Kidney epithelial cell (primary cell): ENCODE measurements at places on chromosomes 1 and 21.

DNA sequence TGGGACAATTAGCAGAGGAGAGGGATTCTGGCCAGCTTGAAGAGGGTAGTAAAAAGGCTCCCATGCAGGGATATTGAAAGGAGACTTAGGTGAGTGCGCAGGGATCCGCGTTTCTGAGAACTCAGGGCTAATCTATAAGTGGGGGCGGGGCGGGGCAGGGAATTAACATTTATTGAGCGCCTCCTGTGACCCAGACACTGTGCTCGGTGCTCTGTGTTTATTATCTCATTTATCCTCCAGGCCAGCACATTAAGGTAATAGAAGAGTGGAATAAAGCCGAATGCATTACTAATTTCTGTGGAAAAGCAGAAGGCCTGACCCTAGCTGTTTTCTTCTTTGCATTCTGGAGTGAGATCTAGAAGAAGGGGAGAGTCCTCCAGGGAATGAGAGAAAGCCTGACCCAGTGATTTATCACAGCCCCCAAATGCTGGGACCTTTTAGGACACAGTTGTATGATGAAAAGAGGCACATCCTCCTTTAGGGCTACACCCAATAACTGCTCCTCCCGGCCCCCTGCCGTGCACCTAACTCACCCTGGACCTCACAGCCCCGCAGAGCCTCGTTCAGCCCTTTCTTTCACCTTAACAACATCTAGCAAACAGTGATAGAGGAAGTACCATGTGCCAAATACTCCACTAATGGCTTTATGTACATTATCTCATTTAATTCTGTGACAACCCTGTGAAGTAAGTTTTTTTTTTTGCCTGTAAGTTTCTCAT, 317.6 kb downstream of the PBX1 start:
- no peak for DNase-seq

DNA sequence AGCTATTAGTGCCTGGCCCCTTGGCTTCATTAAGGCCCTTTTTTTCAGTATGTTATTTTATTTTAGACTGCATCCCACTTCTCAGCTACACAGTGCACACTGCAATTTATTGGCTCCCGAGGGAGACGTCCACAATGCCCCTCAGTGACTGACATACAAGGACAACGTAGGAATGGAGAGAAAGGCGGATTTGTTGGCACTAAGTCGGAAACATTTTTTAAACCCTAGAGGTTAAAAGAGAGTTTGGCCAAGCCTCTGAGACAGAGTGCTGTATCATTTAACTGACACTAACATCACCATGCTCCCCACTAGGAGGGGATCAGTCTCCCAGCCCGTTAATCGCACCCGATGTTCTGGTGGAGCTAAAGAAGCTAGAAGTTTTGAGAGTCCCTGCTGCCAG, 45.7 kb upstream of the FOXD3 start:
- DNase-seq = no peak

DNA sequence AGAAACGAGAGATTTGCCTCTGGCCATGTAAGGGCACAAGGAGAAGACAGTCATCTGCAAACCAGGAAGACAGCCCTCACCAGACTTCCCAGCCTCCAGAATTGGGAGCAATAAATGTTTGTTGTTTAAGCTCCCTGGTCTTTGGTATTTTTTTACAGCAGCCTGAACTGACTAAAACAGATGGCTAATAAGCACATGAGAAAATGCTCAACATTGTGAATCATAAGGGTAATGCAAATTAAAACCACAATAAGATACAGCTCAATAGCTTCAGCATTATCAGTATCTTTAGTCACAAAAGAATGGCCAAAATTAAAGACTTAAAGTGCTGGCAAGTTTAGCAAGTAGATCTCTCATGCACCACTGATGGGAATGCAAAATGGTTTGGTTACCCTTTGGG, 11.7 kb downstream of the UBE2G2 start:
- no peak for DNase-seq

DNA sequence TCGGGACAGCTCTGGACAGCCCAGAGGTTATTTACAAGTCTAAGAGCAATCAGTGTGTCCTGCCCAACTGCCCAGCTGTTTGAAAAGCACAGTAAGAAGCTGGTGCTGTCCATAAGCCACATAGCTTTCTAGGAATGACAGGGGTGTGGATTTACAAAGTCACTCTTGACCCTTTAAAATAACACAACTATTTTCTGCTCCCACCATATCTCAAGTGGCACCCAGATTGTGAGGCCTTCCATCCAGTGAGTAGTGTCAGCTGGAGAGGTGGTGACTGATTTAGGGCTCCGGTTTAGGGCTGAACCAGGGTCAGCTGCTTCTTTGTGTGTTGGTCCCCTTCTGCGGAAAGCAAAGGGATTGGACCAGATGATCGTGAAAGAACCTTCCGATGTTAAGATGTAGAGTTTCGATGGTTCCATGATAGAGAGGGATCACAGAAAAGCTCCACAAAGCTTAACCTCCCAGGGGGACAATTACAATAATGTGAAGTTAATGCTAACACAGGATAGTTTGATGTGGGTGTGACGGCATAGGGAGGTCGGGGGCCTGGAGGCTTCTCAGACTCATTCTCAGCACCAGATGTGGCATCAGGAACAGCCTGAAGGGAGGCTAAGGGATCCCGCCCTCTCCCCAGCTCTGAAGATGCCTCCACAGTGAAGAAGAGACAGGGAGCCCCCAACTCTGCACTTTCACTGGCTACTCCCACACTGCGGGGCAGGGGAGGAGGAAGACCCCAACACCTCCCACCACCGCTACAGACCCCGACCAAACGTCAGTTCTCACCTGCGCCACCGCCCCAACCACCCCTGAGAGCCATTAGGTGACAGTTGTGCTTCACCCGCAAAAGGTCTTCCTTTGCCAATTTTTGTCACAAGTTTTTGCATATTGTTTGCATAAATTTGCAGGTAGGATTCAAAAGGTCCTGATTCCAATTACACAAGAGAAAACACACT, 40.6 kb downstream of the LRRC3 start:
- DNase-seq = no peak

- DNase-seq = no peak
Observed at GRCh38 chr1:63675420-63675931, 82.3 kb downstream of the PGM1 start.

DNA sequence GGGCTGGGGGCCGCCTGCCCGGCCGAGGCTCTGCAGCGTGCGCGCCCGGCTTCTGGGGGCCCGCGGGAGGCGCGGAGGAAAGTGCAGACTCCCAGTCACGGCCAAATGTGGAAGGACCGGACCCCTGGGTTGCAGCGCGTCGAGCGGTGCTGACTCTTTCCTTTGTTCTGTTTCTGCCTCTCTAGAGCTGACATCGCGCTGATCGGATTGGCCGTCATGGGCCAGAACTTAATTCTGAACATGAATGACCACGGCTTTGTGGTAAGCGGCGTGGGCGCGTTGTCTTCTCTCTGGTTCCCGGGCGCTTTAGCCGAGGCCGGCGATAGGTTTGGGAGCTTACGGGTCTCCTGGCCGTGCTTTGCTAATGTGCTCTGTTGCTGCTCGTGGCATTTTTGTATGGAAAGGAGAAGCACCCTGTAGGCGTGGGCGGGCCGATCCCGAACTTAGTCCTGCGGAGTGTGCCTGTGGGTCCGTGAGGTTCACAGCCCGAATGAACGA, 629 bp downstream of the PGD start:
- DNase-seq = no peak

GRCh38 chr21:36022427-36023091, 37.8 kb downstream of the SETD4 start:
- no peak for DNase-seq

DNA sequence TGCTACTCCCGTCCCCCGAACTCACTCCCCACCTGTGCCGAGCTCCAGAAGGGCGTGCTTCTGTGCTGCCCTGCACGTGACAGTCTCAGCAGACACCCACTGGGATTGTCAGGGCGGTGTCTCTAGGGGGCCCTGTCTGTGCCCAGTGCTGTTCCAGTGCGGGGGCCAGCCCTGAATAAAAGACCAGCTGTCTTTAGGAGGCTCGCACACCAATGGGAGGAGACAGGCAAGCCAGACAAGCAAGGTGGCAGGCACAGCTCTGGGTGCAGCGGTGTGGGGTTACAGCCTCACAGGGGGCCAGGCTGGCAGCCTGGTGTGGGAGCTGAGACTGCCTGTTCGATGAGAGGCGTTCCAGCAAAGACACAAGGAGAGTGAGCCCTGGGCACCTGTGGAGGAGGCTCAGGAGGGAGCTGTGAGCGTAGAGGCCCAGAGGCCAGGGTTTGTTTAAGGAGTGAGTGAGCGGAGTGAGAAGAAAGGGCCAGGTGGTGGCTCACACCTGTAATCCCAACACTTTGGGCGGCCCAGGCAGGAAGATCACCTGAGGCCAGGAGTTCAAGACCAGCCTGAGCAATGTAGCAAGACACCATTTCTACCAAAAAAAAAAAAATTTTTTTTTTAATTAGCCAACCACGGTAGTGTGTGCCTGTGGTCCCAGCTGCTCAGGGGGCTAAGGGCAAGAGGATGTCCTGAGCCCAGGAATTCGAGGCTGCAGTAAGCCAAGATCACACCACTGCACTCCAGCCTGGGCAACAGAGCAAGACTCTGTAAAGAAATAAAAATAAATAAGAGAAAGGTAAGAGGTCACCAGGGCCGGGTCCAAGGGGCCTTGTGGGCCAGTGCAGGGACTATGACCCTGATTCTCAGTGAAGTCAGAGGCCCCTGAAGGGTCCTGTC, 48.2 kb upstream of the ARHGEF16 start:
- DNase-seq = no peak

DNA sequence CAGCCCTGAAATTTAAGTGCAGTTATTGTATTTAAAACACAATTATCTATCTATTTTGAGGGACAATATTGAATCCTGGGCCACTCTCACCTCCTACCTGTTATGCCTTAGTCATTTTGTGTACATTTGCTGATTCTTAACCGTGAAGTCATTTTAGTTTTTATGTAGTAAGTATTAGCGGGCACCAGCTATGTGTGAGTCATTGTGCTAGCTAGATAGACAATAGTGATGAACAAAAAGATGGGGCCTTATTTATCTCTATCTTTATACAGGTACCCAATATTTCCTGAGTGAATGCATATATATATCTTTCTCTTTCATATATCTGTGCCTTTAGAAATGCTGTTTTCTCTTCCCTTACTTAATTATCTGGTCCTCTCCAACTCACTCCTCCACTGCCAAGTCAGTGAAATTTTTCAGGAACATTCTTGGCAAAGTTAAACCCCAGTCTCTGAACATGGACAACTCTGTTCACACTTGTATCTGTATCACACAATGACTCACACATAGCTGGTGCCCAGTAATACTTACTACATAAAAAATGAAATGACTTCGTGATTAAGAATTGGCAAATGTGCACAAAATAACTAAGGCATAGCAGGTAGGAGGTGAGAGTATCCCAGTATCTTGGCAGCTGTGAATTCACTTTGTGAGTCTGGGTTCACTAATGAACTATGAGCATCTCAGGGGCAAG, 166.0 kb upstream of the C8B start:
- DNase-seq = no peak

GRCh38 chr1:11907275-11908094, 18.7 kb downstream of the KIAA2013 start:
- peak; percentile 77 for DNase-seq

- no peak for DNase-seq
Observed at GRCh38 chr1:67566803-67567377, 118.1 kb upstream of the GADD45A start.

DNA sequence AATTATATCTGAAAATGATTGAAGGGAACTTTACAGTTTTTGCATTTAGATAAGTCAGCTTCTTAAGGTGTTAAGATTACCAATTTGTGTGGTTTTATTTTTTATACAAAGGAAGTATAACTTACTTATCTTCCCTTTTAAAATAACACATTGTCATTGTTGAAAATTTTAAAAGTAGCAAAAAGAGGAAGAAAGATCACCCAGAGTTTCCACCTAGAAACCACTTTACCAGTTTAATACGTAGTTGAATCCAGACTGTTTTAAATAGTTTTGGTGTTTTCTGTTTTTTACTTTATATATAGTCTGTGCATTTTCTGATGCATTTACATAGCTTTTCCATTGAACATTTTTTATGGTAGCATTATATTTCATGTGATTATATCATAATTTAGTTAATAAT, 6.1 kb downstream of the CCDC18 start:
- DNase-seq = no peak

DNA sequence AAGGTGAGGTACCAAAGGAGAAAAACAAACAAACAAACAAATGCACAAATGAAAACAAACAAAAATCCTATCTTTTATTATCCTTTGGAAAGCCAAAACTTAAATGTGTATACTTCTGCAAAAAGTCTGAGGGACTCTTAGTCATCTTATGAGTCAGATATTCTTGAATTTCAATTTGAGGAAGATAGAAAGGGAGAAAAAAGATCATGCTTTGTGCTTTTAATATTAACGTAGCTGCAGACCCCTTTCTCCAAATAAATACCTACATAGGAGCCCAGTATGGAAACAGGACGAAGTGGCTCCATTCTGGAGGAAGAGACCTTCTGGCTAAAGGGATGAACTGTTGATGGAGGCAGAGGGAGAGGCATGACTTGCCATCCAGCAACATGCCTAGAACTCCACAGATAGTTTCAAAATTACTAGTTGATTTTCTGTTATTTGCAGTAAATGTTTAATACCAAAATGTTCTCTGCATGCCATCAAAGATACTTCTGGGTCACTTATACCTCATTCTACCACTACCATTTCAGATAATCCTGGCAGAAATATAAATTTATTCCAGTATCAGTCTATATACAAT, 25.4 kb downstream of the NUP210L start:
- no peak for DNase-seq

GRCh38 chr1:100065183-100065968, 67.4 kb downstream of the SASS6 start:
- DNase-seq = no peak

DNA sequence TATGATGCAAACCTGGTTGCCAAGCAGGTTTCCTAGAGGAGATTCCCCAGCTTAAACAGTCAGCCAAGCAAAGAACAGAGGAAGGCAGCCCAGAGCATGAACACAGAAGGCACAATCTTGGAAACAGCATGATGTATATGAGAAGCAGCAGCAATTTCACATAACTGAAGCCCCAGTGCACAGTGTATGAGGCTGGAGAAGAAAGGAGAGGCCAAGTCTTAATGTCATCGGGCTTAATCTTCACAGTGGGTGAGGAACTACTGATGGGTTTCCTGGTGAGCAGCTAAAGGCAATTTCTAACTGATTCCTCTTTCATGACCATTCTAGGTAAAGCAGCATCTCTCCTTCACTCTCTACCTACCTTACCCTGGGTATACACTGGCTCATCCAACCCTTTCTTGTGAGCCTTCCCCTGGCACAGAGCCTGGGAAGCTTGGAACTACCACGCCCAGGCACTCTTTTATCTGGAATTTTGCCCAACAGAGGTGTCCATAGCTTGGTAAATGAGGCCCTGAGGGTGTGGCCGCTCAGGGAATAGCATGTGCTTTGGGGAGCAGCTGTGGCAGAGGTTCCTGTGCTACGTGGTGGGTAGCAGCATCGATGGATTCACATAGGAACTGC, 22.0 kb downstream of the FYB2 start:
- DNase-seq = no peak

- DNase-seq = no peak
Observed at GRCh38 chr1:173581383-173582079, 21.3 kb downstream of the SLC9C2 start.

- DNase-seq = peak; percentile 34
Observed at GRCh38 chr1:75542818-75543570, 67.9 kb downstream of the SLC44A5 start.
